ENCODE measurements at places on chromosomes 6 and 20.

- no peak for DNase-seq
These were observed 91.5 kb upstream of the RREB1 start for GRCh38 chr6:7016226-7016625.

DNA sequence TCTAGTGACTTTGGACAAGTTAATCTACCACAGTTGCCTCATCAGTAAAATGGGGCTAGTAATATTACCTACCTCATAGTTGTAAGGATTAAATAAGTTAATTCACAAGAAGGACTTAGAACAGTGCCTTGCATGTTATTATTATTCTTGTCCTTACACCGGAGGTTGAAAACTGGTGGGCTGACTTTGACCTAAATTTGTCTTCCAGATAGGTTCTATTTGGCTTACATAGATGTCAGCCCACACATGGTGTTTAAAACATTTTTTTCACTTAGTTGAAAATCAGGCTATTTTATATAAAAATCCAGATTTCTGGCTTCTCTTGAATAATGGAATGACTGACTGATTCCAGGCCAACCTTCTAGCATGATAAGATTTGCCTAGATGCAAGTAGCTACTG, 3.2 kb downstream of the SYS1 start:
- no peak for DNase-seq

- DNase-seq = peak; percentile 79
These were observed 4.5 kb downstream of the PRDM13 start for GRCh38 chr6:99611148-99611547.

DNA sequence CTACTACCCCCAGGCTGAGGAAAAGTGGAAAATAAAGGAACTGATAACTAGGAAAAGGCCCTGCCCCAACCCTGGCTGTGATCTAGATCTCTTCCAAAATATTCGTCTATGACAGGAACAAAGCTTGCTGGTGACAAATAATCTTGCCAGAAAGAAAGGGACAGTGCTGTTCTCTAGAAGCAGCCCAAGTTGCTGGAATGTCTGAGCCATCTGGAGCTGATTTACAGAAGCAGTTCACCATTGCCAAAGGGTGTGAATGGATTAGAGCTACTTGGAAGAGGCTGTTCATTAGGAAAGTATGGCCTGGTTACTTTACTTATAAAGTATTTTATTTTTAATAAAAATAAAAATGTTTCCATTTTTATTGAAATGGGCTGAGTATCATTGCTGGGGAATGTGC, 146.3 kb downstream of the EPM2A start:
- no peak for DNase-seq

DNA sequence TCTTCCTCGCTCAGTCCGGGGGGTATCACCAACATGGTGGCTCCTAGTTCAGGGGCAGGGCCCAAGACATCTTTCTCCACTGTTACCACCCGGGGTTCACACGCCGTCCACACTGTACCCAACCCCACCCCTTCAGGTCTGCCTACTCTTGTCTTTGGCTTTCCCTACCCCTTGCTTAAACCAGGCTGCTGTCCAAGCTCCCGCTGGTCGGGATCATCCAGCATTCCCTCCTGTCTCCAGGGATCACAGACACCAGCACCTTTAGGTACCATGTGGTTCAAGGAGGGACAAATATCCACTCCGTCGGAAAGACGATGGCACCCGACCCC, 395 bp downstream of the NELFE start:
- DNase-seq = no peak

DNA sequence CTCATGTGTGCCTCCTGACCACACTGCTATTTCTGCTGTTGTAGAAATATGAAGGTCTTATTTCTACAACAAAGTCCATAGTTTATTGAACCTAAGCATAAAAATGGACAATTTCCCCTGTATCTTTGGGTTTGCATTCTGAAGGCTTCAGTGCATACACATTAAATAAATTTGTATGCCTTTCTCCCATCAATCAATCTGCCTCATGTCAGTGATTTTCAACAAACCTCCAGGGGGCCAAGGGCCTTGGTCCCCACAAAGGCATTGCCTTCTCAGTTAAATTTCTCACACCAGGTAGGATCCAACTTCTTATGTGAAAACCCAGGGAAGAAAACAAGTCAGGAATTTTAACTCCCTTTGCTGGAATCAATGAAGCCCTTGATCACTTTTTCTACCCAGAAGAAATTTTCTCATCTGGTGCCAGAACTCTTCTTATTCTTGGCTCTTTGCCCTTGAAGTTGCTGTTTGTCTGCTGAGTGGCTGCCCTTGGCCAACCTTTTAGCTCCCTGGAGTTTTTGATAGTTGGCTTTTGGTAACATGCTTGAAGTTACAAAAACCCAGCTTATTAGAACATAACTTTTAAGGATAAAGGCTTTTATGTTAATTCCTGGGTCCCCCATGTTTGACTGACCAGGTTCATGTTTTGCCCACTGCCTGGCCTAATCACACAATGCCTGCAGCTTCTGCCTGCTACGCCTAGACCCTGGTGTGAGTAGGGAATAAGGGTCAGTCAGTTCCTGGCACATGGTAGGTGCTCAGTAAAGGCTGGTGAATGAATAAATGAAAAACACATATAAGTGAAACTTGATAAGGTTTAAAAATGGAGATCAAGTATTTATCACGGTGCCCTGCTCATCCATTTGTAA, 37.0 kb downstream of the SHLD1 start:
- no peak for DNase-seq

- DNase-seq = peak; percentile 91
These were observed 12.7 kb downstream of the ZCCHC3 start for GRCh38 chr20:309841-310644.

GRCh38 chr6:83309344-83309743, 116.2 kb downstream of the RWDD2A start:
- no peak for DNase-seq

GRCh38 chr6:137738931-137739504, 128.0 kb upstream of the TNFAIP3 start:
- DNase-seq = no peak

- DNase-seq = no peak
These were observed 287.3 kb upstream of the TSHZ2 start for GRCh38 chr20:52684905-52685304.

DNA sequence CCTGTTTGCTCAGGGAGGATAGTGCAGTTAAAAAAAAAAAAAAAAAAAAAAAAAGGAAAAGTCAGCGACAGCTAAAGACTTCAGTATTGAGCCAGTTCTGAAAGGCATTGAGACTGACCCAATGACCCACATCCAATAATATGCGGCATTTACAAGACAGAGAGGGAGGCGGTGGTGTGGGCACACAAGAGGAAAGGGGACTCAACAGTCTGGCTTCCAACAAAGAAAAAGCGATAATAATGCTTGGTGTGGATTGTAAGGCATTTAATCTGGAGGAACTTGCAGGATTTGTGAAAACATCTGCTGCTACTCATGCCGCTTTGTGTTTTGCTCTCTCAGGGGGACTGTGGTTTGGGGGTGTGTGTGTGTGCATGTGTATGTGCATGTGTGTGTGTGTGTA, 784.3 kb upstream of the CHD6 start:
- no peak for DNase-seq

DNA sequence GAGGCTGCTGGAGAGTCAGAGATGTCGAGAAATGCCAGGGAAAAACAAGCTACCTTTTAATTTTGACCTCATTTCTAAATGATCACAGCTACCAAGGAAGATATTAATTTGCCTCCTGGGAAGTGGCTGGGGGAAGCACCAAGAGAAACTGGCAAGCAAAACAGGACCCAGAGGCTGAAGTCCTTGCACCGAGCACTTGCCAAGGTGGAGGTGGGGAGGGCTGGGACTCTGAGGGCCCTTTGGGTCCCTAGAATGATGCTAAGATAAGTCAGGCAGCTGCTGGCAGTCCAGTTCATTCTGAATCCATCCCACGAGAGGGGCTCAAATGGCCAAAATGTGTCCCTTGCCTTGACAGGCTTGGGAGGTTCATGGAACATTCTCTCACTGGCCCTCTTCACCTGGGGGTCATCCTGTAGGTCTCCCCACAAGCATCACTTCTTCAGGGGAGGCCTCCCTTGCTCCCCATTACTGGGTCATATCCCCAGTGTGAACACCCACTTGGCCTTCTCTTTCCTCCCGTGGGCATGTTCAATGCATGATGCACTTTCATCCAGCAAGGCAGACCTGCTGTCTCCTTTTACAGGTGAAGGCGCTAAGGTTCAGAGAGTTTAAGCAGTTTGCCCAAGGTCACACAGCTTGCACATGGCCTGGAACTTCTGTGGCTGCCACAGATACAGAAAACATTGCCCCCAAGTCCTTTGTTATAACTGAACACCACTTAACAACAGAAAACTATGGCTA, 39.1 kb upstream of the BLCAP start:
- no peak for DNase-seq

GRCh38 chr6:124567401-124567800, 394.8 kb upstream of the RNF217 start:
- no peak for DNase-seq

DNA sequence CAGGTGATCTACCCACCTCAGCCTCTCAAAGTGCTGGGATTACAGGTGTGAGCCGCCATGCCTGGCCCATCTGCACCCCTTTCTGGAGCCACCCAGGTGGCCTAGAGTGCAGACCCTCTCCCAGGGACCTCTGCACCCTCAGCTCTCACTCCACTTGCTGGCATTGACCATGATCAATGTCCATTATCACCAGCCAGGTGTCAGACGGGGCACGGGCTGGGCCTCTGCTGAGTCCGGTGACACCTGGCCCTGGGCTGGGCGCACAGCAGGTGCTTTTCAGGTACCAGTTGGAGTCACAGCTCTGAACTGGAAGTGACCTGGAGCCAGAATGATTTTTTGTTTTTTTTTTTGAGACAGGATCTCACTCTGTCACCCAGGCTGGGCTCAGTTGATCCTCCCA, 91.8 kb upstream of the PMEPA1 start:
- no peak for DNase-seq

DNA sequence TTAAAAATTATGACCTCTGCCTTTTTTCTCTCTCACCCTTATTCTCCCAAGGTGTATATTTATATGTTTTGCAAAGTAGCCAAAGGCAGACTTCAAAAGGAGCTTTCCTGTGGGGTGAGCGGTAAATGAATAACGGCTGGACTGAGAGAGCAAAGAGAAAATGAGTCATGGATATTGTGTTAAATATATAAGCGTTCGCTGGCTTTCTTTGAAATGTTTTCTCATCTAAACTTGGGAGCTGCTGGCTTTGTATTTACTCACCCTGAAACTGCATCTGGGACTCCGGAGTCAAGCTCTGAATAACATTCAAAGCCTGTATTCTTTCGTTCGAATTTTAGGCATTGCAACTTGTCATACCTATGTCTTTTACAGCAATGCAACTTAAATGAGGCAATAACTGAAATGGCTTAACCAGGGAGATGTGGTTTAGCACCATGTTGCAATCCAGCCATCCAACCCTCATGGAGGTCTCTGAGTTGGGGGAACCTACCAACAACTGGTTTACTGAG, 32.0 kb downstream of the ATXN1 start:
- DNase-seq = no peak

DNA sequence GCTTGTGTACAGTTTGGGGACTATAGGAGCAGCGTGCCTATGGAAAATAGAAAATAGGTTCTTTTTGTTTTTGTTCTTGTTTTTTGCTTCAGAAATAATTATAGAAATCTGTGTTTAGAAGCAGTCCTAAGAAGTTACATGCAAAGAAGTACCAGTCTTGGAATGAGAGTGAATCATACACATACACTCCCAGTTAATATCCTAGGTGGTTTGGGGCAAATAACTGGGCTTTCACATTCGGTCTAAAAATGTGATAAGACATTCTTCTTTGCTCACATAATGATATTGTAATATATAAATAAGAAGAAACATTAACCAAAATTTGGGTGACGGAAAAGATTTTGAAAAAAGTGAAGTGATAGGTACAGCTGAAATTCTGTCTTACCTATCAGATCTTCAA, 61.0 kb downstream of the ENPP1 start:
- DNase-seq = no peak

- peak; percentile 61 for DNase-seq
These were observed 671 bp downstream of the TAPBP start for GRCh38 chr6:33313105-33313708.

- DNase-seq = no peak
These were observed at the start of gene IPCEF1 for GRCh38 chr6:154356690-154357089. IPCEF1 (minus strand) TSS chr6:154356803; CDS start chr6:154265947, 90,856 bp downstream.

DNA sequence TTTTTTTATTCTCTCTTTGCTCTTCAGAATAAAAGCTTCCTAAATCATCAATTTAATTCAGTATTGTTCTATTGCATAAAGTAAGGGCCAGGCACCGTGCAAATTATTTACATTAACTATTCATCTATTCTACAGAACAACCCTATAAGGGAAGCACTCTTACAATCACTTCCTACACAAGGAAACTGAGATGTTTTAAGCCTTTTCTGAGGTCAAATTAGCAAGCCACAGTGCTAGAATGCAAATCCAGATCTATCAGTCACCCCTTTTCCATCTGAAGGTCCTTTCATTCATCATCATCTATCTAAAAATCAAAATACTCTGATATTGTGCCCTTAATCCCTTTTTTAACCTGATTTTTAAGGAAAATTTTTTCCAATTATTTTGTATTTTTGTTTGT, 31.2 kb downstream of the FRK start:
- no peak for DNase-seq

DNA sequence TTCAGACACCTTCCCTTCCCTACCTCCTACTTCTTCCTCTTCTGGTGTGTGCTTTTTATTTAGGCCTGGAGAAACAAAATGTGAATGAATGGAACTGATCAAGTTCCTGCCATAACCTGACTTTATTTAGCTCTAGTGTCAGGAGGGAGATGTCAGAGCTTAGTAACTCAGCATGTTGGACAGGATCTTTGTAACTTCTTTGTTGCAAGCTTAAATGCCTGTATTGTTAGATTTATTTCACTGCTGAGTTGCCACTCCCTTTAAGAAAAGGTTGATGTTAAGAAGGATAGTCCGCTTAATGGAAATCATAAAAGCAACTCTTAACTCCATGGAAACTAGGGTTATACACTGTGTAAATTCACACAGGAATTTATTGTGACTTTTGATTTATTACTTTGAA, 2.2 kb downstream of the FAM120B start:
- DNase-seq = no peak

DNA sequence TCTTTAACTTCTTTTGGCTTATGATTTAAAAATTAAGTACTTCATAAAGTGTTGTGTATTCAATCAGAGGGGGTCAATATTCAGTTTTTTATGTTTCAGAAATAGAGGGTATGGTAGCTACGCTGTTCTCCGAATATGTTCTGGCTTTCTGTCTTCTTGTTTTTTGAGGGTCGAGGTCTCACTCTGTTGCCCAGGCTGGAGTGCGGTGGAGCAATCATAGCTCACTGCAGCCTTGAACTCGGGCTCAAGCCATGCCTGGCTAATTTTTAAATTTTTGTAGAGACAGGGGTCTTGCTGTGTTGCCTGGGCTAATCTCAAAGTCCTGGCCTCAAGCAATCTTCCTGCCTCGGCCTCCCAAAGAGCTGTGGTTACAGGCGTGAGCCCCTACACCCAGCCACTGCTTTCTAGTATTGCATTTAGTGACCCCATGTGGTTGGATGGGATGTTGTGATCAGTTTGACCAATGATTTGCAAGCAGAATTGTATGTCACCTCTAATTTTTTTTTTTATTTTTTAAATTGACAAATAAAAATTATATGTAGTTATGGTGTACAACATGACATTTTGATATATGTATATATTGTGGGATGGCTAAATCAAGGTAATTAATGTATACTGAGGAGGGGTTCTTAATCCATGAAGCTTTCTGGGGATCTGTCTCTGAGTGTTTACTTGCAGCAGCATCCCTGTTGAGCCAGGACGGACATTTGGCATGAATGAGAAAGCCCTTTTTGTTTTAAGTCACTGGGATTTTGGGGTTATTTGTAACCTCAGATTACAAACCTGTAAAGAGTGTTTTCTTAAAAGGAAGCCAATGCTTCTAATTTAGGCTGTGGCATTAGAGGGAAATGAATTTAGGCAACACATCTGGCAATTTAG, 38.5 kb upstream of the DEK start:
- DNase-seq = no peak

- no peak for DNase-seq
These were observed 27.5 kb upstream of the AFDN start for GRCh38 chr6:167799033-167799821.

All from GM20000 (cell line).